CD14-positive monocyte (primary cell): ENCODE measurements at places on chromosomes 4 and X.

DNA sequence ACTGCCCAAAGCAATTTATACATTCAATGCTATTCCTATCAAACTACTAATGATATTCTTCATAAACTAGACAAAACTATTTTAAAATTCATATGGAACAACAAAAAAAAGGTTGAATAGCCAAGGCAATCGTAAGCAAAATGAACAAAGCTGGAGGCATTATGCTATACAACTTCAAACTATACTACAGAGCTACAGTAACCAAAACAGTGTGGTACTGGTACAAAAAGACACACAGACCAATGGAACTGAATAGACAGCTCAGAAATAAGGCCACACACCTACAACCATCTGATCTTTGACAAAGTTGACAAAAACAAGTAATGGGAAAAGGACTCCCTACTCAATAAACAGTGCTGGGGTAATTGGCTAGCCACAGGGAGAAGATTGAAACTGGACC lies 67.0 kb downstream of the FGF16 start:
- H3K36me3 ChIP-seq: peaks cover 17% of the 10 kb centered on the region
- H3K27ac ChIP-seq: no peak overlapping the region
- no peak overlapping the region for H3K4me3 ChIP-seq
- no peaks in the 10 kb centered on the region for H3K27me3 ChIP-seq
- DNase-seq: no peak
- H3K4me1 ChIP-seq: no peaks in the 10 kb centered on the region

DNA sequence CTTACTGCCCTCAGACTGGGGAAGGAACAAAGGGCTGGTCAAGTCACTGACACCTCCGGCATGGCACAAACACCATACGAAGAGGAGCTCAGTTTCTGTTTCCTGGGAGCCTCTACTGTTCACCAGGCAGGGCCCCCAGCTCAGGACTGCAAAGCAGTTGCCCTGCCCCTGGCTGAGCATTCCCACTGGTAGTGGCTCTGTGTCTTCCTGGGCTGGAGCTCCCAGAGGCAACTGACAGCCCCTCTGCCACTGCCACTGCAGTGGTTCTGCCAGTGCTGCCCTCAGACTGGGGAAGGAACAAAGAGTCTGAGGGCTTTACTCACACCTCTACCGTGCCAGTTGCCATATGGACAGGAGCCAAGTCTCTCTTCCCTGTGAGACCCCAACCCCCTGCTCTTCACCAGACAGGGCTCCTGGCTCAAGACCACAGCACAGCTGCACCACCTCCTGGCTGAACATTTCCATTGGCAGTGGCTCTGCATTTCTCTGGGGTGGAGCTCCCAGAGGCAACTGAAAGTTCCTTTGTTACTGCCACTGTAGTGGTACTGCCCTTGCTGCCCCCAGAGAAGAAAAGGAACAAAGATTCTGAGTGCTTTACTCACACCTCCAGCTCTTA lies 67.9 kb downstream of the SMARCA5 start:
- no peaks in the 10 kb centered on the region for H3K27me3 ChIP-seq
- H3K4me1 ChIP-seq: no peaks in the 10 kb centered on the region
- no peak overlapping the region for H3K27ac ChIP-seq
- no peak overlapping the region for H3K4me3 ChIP-seq
- no peaks in the 10 kb centered on the region for H3K36me3 ChIP-seq

DNA sequence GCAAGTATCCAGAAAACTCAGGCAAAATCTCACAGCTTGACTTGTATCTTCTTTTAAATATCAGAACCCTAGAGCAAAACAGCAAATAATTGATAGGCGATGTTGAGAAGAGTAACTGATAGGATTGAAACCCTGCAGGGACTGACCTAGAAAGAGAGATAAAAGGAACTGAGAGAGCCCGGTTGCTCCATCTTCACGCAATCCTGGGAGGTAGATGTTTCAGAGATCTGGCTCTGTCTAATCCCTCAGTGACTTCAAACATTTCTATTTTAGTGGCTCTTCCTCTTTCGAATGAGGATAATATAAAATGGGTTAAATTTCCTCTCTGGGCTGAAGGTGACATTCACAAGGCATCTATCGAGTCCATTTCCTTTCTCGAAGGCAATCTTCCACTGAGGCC lies 39.3 kb upstream of the RPL34 start:
- DNase-seq: no peak
- H3K4me3 ChIP-seq: no peak overlapping the region
- H3K27ac ChIP-seq: no peak overlapping the region
- H3K27me3 ChIP-seq: no peaks in the 10 kb centered on the region

DNA sequence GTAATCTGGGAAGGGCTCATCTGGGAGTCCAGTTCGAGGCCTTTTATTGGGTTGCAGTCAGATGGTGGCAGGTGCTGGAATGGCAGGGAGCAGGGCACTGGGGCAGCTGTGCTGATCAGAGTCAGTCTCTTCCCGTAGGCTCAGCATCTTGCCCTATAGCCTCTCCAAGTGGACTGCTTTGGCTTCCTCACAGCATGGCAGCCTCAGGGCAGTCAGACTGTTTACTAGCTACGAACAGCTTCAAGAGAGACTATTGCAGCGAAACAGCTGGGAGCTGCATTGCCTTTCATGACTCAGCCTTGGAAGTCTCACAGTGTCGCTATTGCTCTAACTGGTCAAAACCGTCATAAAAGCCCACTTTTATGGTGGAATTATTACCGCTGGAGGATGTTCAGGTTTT lies 26.8 kb upstream of the DUSP21 start:
- H3K36me3 ChIP-seq: no peaks in the 10 kb centered on the region
- H3K4me3 ChIP-seq: no peak overlapping the region

- H3K27me3 ChIP-seq: no peaks in the 10 kb centered on the region
- H3K4me1 ChIP-seq: peaks cover 1% of the 10 kb centered on the region
- H3K27ac ChIP-seq: no peak overlapping the region
- peaks cover 91% of the 10 kb centered on the region for H3K36me3 ChIP-seq
Measured at GRCh38 chr4:87109121-87109520, 111.3 kb downstream of the KLHL8 start.

- no peaks in the 10 kb centered on the region for H3K27me3 ChIP-seq
- H3K27ac ChIP-seq: no peak overlapping the region
- H3K36me3 ChIP-seq: no peaks in the 10 kb centered on the region
- no peak for DNase-seq
Measured at GRCh38 chrX:75276666-75277065, 2.8 kb downstream of the UPRT start.

DNA sequence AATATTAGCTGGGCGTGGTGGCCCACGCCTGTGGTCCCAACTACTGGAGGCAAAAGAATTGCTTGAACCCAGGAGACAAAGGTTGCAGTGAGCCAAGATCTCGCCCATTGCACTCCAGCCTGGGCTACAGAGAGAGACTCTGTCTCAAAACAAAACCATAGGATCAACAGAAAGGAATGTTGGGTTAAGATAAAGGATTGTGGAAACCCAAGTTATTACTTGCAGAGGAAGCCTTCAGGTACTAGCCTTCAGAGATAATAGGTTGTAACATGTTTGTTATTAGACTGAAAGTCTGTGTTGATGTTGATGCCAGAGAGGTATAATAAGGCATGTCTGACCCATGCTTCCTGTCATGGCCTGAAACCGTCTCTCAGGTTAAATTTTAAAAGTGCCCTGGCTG lies 16.9 kb downstream of the SSX5 start:
- no peaks in the 10 kb centered on the region for H3K4me1 ChIP-seq
- no peak overlapping the region for H3K4me3 ChIP-seq
- no peaks in the 10 kb centered on the region for H3K36me3 ChIP-seq
- no peak for DNase-seq
- H3K27ac ChIP-seq: no peak overlapping the region

DNA sequence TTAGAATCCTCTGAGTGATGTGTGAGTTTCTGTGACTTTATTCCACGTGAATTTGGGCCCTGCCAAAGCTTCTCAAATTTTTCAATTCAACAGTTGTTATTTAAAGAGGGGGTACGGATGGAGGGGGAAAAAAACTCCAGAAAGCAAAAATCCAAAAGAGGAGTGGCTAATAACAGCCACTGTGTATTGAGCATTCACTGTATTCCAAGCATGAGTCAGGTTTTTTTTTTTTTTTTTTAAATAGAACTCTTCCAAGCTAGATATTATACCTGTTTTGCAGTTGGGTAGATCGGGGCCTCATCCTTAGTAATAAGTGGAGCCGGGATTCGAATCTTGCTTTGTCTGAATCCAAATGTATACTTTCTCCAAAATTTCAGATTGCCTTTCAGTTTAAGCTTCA lies 6.4 kb upstream of the RHOH start:
- peaks cover 16% of the 10 kb centered on the region for H3K4me1 ChIP-seq
- H3K4me3 ChIP-seq: no peak overlapping the region
- no peaks in the 10 kb centered on the region for H3K27me3 ChIP-seq
- no peaks in the 10 kb centered on the region for H3K36me3 ChIP-seq
